NCI-H1092 (cell line): ENCODE measurements at places on chromosomes 12 and 14.

GRCh38 chr14:98186140-98186539 lies 1085.9 kb downstream of the BCL11B start:
- DNase-seq: no peak

DNA sequence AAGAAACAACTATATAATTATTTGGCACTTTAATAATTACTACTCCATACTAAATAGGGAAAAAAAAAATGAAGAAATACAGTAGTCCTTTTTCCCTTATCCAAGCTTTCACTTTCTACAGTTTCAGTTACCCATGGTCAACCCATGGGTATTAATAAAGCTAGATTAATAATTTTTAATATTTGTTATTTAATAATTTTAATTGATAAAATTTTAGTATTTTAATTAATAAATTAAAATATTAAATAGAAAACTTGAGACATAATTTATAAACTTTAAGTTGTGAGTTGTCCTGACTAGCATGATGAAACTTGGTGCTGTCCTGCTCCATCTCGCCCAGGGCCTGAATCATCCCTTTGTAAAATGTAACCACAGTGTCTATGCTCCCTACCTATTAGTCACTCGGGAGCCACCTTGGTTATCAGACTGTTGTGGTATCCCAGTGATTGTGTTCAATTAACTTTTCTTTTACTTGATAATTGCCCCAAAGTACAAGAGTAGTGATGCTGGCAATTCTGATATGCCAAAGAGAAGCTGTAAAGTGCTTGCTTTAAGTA lies 71.8 kb downstream of the PAWR start:
- DNase-seq: no peak

GRCh38 chr14:75566321-75566720 lies 12.1 kb upstream of the FLVCR2 start:
- DNase-seq: no peak

- DNase-seq: no peak
These were observed 607.8 kb downstream of the SNAPC1 start for GRCh38 chr14:62369919-62370560.

DNA sequence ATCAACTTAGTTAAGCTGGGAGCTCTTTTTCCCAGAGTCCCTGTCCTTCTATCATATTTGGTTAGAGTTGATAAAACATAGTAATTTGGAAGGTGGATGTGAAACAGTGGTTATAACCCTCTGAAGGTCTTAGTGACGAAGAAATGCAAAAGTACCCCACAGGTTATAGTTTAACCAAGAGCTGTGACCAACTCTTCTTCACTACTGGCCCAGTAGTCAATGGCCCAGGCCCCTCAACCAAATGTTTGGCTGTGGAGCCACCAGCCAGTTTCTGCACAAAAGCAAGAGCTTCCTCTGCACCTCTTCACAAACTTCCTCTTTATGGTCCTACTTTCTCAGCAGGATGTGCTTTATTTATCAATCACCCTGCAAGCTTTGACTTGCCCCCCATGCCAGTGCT lies 132.6 kb downstream of the BMP4 start:
- DNase-seq: no peak

GRCh38 chr14:98140862-98141530 lies 1131.0 kb downstream of the BCL11B start:
- no peak for DNase-seq

DNA sequence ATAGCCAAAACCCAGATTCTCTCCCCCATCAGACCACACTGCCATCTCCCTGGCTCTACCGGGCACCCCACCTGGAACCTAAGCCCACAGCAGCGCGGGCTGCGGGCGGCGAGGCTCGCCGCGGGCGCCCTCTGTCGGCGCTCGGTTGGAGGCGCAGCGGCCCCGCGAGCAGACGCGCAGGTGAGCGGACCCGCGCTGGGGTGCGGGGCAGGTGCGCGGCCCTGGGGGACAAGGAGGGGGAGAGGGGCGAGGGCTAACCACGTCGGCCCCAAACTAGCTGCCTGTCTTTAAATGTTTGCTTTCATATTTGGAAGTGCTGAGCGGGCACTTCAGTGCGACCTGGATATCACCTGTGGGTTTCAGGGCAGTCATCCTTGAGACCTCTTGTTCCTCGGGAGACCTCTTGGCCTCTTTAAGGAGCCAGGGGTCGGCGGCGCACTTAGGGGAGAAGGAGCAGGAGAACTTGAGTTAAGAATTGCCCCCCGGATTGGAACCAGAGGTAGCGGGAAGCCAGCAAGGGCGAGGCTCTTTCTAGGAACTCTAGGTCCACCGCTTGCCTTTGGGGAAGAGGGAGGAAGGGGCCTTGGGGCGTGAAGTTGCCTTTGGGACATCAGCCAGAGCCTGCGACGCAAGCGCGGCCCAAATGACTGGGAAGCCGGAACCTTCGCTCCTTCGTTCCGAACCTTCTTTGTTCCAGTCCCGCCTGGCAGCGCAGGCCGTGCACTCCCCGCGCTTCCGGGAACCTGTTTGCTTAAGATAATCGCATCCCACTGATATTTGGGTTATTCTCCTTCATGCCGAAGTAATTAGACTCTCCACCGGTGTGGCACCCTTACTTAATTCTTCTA lies 78.7 kb downstream of the NEDD1 start:
- peak; percentile 66 for DNase-seq
